ENCODE measurements at places on chromosomes 16 and 17. TPM values are rescaled to one million over a fixed set of nuclear protein-coding genes. Genes with fewer than 3 reads are reported as not detected.

- no peak for DNase-seq
Measured at GRCh38 chr17:1123921-1124715, 55.7 kb downstream of the ABR start.

DNA sequence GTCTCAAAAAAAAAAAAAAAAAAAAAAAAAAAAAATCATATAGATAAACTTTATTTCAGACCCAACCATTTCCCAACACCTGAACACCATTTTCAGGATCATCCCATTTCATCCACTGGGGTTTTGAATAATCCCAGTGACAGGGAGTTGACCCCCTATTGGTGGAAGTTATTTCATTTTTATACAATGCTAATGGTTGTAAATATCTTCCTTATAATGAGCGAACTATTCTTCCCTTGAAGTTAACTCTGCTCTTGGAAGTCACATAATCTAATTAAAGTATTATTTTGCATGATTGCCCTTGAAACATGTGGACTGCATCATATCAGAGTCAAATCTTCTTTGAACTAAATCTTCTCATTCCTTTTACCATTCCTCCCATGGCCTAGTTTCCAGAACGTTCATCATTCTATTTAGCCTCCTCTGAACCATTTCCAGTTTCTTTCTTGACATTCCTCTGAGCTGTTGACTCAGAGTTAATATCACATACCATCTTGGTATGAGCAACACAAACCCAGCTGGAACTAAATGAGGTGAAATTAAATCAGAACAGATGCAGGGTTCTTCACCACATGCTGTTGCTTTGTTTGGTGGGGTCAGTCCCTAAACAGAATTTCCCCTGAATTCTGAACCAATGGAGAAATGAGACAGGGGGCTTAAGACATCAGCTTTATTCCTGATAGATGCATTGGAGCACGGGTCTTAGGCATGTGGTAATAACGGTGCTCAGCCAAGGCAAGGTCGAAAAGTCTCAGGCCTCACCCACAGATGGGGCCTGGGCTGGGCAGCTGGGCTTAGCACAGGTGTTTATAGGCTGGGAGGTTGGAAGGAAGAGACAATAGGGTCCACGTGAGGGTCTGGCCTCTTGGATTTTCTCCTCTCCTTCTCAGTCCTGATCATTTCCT, 8.9 kb downstream of the HSD17B2 start:
- no peak for DNase-seq

- no peak for DNase-seq
Measured at GRCh38 chr17:19733953-19734526, 14.1 kb downstream of the ALDH3A1 start.

- DNase-seq = no peak
Measured at GRCh38 chr16:48340054-48340453, 45.2 kb downstream of the SIAH1 start.

Gene POLR2A
- total RNA-seq = 16.2 TPM
